Mononuclear cell (primary cell): ENCODE measurements at places on chromosomes 6 and 20. TPM values are rescaled to one million over a fixed set of nuclear protein-coding genes. Genes with fewer than 3 reads are reported as not detected.

PDE10A gene
- total RNA-seq = 0.10 TPM

LHFPL5 gene
- not detected for total RNA-seq

IPCEF1 gene
- total RNA-seq = 73.5 TPM

POPDC3 gene
- total RNA-seq = not detected

MYL9 gene
- 10.9 TPM for total RNA-seq

ATP6V1G2 gene
- 0.73 TPM for total RNA-seq

ADGRB3 gene
- 0.10 TPM for total RNA-seq

SAPCD1 gene
- total RNA-seq = 0.63 TPM

STMND1 gene
- total RNA-seq = not detected

SPATA2 gene
- 6.2 TPM for total RNA-seq

DEFB116 gene
- total RNA-seq = not detected

BANF2 gene
- total RNA-seq = not detected

TTK gene
- total RNA-seq = 0.52 TPM

BNIP5 gene
- total RNA-seq = not detected

EBF4 gene
- 0.63 TPM for total RNA-seq

AGPAT1 gene
- 12.9 TPM for total RNA-seq

CEP162 gene
- total RNA-seq = 6.3 TPM

GPX5 gene
- total RNA-seq = not detected

ACSS1 gene
- 8.0 TPM for total RNA-seq

CDH4 gene
- total RNA-seq = under 0.01 TPM

GNMT gene
- 0.63 TPM for total RNA-seq

ANKRD66 gene
- not detected for total RNA-seq

C6orf163 gene
- total RNA-seq = 2.0 TPM

B4GALT5 gene
- total RNA-seq = 16.0 TPM

CSNK2B gene
- 124 TPM for total RNA-seq

DHX35 gene
- 10.5 TPM for total RNA-seq

RIMS4 gene
- under 0.01 TPM for total RNA-seq

C20orf173 gene
- not detected for total RNA-seq

NMBR gene
- total RNA-seq = not detected

MYMX gene
- not detected for total RNA-seq

FOXF2 gene
- not detected for total RNA-seq

SDCBP2 gene
- 0.42 TPM for total RNA-seq

PPP1R3G gene
- 0.31 TPM for total RNA-seq

FIG4 gene
- total RNA-seq = 9.3 TPM

RNF39 gene
- total RNA-seq = not detected

TPBG gene
- 0.31 TPM for total RNA-seq

MED23 gene
- 106 TPM for total RNA-seq

BEND6 gene
- 1.0 TPM for total RNA-seq

PRICKLE4 gene
- 0.31 TPM for total RNA-seq

SUMO4 gene
- 16.9 TPM for total RNA-seq

ISM1 gene
- total RNA-seq = 1.2 TPM

OGFRL1 gene
- 42.0 TPM for total RNA-seq

GPR63 gene
- total RNA-seq = 0.10 TPM

MYLK2 gene
- not detected for total RNA-seq

EEF1A2 gene
- 0.73 TPM for total RNA-seq

NCR2 gene
- total RNA-seq = not detected

FILIP1 gene
- total RNA-seq = under 0.01 TPM

LINC00237 gene
- not detected for total RNA-seq

HLA-DPB1 gene
- 166 TPM for total RNA-seq
